ENCODE measurements at places on chromosomes 6 and 20. TPM values are rescaled to one million over a fixed set of nuclear protein-coding genes. Genes with fewer than 3 reads are reported as not detected.

DNA sequence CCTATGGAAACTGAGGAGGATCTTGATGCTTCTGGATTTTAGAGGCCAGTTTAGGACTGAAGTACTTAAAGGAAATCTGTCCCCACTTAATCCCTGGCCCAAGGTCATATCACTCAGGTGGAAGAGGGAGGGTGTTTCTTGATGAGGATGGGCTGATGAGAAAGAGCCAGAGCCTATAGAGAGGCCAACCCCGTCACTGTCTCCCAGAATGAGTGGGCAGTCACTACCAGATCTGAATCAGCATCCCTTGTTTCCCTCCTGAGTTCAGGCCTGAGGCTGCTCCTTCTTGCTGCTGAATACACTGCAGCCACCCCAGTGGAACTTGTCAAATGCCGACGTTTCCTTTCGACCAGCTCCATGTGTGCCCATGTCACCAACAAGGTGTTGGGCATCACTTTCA is 14.8 kb downstream of the ARMC12 start:
- no peak for DNase-seq

DNA sequence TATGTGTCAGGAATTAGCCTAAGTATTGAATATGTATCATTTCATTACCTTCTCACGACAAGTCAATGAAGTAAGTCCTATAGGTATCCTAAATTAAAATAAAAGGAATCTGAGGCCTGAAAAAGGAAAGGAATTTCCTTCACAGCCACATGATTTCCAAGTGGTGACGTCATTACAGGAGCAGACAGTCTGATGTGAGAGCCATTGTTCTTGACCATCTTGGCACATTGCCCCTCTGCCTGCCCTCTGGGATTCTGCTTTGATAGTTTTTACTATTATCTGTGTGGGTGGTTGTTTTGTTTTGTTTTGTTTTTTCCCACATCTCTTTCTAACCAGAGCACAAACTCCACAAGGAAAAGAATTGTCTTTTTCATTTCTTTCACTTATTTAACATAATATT is 219.8 kb upstream of the UFL1 start:
- peak; percentile 2 for DNase-seq

DNA sequence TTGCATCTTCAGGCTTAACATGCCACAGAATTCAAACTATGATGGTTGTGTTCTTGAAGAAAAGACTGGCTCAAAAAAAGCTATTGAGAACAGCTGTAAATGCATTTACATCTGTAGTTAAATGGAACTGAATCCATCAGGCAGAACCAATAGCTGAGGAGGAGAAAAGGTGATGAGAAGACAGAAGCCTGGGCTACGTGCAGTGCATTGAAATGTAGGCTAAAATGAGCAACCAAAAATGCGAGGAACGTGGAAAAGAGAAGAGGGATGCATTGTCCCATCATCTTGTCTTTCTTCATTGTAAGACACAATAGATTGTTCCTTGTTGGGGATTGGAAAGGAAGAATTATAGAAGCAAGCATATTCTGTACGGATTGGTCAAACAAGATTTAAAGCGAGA is 13.8 kb upstream of the HDDC2 start:
- DNase-seq: no peak

- DNase-seq: no peak
These were observed 11.1 kb upstream of the HTR1B start for GRCh38 chr6:77474286-77474956.

GRCh38 chr6:56244528-56245253 is 2.7 kb downstream of the COL21A1 start:
- DNase-seq: no peak

DNA sequence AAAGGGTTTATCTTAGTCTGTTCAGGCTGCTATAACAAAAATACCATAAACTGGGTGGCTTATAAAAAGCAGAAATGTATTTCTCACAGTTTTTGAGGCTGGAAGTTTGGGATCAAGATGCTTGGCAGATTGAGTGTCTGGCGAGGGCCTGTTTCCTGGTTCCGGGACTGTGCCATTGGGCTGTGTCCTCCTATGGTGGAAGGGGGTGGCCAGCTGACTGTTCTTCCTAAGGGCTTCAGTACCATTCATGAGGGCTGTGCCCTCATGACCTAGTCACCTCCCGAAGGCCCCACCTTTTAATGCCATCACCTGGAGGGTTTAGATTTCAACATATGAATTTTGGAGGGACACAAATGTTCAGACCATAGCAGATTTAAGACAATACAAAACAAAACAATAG is 91.2 kb downstream of the ARID1B start:
- no peak for DNase-seq

- no peak for DNase-seq
These were observed 36.2 kb upstream of the ANGPT4 start for GRCh38 chr20:952196-952795.

- DNase-seq: no peak
These were observed 53.8 kb downstream of the NCOA6 start for GRCh38 chr20:34771680-34772081.

GRCh38 chr6:32370505-32370904 is 1.2 kb downstream of the TSBP1 start:
- no peak for DNase-seq

GRCh38 chr6:166533205-166533824 is 53.2 kb downstream of the RAMACL start:
- DNase-seq: no peak

DNA sequence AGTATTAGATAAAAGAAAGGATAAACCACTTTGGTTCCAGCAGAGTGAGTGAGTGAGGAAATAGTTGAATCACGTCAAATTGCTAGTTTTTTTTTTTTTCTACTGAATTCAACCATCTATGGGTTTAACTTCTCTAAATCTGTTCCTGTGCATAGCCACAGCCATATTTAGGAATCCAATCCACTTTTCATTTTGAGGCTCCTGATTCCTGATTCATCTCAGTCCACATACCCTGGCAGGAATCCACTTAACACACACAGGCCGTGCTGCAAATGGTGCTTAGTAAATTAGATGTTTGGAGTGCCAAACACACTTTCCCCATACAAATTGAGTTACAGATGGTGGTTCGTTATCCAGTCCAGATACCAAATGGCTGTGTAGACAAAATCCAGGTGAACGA is 220.3 kb downstream of the ALDH8A1 start:
- DNase-seq: no peak

- no peak for DNase-seq
These were observed 14.6 kb downstream of the GINS1 start for GRCh38 chr20:25422032-25422431.

- no peak for DNase-seq
These were observed 21.0 kb upstream of the TMEM30A start for GRCh38 chr6:75305573-75305972.

DNA sequence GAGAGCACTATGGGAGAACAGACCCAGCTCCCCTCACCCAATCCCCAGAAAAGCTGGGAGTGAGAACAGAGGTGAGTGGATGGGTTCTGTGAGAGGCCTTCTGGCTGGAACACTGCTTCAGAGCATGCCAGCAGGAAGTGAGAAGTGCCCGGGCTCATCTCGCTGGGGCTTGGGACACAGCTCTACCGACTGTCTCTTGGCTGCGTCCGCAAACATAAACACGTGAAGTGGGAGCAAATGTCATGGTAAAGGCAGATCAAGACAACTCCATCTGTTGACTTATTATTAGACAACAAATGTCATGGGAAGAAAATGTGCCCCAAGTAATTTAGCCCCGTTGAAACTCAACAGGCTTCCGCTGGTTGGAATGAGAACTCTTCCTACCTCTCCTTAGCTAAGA is 25.9 kb downstream of the GNAS-AS1 start:
- no peak for DNase-seq

- DNase-seq: no peak
These were observed 155.2 kb downstream of the TINAG start for GRCh38 chr6:54463354-54464024.

DNA sequence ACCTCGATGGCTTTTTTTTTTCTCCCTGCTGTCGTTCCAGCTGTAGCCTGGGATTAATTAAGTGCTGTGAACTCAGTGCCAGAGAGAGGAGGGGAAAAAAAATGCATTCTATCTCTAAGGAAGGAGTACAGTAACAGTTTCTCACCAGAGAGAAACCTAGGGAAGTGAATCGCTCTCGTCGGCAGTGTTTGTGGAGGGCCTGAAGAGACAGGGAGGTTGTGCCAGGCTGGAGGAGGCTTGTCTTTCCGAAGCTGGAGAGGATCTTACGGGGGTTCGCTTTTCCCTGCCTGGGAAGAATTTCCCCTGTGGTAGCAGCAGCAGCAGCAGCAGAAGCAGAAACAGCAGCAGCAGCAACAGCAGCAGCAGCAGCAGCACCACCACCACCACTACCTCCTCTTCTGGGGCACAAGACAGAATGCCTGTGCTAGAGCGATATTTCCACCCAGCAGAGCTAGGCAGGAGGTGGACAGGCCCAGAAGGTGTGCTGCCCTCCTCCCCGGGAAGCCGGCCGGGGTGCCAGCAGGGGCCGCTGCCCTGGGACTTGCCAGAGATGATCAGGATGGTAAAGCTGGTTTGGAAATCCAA is 186.5 kb downstream of the PDE7B start:
- DNase-seq: no peak

GRCh38 chr20:3658716-3659491 is 4.3 kb downstream of the GFRA4 start:
- no peak for DNase-seq

DNA sequence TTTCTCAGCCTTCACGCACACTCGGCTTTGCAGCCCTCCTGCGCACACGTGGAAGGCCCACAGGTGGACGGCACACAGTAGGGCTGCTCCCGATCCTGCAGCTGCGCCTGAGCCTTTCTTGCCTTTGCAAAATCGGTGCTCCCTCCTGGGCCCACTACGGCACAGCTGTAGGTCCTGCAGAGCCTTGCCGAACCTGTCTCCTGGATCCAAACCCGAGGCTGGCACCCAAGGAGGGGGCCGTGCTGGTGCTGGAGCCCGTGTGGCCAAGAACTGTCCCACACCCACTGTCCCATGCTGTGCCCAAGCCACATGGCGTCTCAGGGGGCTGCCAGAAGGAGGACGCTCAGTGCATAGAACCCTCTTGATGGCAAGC is 227.4 kb downstream of the TTLL2 start:
- no peak for DNase-seq

The SSTR4 gene
- not detected for total RNA-seq

The SIRPB2 gene
- total RNA-seq: not detected

The SMPDL3A gene
- total RNA-seq: 2.0 TPM

The MAS1 gene
- not detected for total RNA-seq

The SLC17A2 gene
- not detected for total RNA-seq

The PPP1R14C gene
- total RNA-seq: 3.3 TPM

The PLCB4 gene
- total RNA-seq: 0.12 TPM

The COL19A1 gene
- total RNA-seq: not detected

The FGD2 gene
- total RNA-seq: 0.33 TPM

The AURKA gene
- total RNA-seq: 86.4 TPM

The WFDC12 gene
- not detected for total RNA-seq

The PRL gene
- not detected for total RNA-seq

The GATA5 gene
- total RNA-seq: 1.6 TPM

All from MG63 (cell line).